ENCODE measurements at places on chromosomes 2 and 18.
A peak's percentile ranks its signal among the peaks of the same experiment; 100 is the strongest.

GRCh38 chr2:209911486-209911885 is 91.0 kb upstream of the RPE start:
- no peak for DNase-seq

GRCh38 chr2:174981331-174981730 is 23.9 kb downstream of the CHN1 start:
- DNase-seq: no peak

DNA sequence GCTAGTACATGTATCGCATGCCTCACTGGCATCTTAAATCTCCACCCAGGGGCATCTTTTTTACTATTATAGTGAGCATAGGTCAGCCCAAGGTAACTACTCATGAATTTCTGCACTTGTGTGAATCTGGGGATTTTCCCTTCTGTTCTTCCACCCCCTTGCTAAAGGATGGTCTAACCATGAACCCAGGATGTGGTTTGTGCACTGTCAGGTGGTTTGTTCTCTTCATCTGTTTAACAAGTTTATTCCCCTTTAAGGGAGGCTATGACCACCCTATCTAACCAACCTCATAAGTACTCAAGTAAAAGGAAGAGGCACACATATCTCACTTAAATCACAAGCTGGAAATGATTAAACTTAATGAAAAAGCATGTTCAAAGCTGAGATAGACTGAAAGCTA is 243.0 kb downstream of the RPRM start:
- no peak for DNase-seq

DNA sequence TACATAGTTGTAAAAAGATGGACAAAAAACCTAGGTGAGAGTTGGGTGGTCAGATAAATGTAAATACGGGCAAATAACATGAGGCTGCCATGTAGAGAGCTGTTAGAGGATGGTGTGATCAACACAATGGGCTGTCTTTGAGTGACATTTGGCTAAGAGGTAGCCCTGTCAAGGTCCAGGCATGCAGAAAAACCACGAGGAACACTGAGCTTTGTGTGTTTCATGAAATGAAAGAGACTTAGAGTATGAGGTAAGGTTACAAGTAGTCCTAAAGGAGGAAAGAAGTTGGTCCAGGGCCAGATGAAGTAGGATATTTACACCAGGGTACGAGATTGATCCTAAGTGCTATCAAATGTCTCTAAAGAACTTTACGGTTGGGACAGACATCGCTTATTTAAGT is 160.9 kb downstream of the RDH14 start:
- no peak for DNase-seq

- no peak for DNase-seq
Observed at GRCh38 chr18:28108814-28109213, 68.1 kb downstream of the CDH2 start.

DNA sequence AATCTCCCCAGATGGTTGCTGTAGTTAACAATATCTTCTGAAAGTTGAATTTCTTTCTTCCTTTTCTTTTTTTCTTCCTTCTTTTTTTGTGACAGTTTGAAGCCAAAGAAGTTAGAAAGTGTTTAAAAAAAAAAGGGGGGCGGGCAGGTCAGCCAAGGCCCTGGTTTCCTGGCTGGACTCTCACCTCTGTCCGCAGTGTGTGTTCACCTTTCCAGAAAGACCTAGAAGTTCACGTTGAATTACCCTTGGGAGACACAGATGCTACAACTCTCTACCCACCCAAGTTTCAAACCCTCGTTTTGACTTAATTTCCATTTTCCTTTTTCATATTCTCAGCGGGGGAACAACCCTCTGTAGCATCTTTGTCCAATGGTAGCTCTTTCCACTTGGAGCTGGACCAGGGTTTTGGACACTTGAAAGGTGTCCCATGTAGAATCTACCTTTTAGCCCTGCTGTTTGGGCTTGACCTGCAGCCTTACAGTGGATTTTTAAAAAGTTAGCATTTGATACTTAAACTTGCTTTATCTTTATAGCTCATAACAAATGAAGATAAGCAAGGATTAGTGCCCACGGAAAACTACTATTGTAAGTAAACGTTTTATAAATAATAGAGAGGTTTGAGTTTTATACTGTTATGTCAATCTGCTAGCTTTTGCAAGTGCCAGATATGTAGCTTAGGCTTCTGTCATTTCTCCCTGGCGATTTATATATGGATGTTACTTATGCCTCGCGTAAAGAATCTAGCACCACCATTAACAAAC is 20.0 kb downstream of the MEP1B start:
- no peak for DNase-seq

DNA sequence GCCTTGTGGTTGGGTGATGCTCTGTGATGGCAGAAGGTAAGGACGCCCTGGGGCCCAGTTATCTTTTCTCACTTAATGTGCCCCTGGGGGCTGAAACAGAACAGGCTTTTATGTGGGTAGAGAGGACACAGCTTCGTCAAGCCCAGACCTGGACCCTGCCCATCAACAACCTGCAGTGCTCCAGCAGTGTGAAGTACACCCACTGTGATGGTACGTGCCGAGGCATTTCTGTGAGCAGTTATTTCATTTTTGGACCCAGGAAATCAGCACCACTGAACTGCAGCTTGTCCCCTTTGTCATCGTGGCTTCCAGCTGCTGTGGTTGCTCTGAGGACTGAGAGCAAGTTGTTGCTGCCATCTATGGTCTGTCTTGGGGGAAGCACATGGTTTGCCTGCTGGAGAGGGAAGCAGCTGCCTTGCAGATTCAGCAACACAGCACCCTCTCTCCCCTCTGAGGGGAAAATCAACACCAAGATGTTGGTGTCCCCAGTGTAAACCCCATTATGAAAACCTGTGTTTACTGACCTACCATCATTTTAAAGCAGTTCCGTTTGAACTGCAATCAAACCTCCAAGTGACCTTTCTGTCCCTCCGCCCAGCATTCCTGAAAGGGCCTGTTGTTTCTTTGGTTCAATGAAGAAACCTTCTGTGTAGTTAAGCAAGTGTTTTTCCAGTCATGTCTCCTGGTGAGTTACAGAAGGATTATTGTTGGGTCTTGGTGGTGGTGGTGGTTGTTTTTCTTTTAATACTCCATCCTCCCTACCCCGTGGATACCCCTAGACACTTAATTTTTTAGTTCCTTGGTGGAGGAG is 158.2 kb downstream of the MGAT5 start:
- DNase-seq: no peak

- DNase-seq: no peak
Observed at GRCh38 chr18:2822213-2822921, 24.4 kb upstream of the EMILIN2 start.

DNA sequence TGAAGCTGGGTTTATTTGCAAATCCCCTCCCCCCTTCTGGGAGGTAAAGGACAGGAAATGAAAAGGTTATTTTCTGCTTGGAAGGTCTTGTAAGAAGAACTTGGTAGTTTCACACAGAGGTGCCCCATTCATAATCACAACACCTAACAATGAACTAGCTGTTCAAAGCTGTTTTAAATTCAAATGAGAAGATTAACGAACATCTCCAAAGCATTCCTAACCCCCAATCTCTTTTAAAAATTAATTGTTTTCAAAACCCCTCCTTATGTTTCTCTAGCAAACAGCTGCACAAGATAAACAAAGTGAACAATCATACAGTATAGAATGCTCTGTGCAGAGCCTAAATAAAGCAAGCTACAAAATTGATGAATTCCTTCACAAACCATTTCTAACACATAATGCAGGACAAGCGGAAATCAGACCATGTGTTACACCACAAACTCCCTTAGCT is 271.4 kb downstream of the SATB2 start:
- DNase-seq: no peak

DNA sequence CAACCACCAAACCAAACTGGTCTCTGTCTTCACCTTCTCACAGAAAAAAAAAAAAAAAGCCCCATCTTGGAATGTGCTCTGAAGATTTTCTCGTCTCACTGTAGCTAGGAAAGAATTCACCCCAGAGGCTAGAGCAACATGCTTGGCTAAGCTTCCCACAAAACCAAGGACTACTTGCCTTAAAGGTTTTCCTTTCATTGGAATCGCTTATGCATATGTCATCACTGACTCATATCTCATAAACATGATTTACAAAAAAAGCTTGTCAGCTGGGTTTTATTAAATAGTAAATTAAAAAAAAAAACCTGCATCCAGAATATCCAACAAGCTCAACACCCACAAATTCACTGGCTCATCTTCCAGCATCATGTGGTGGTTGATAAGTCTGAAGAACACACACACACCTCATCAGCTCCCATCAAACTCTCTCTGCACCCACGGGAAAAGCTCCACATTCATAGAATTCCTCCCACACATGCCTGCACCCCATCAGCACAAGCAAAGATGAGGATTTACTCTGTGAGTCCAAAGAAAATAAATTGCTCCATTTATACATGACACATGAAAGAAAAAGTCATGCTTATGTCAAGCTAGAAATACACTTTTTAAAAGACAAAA is 182.0 kb upstream of the TRIB2 start:
- DNase-seq: peak; percentile 92

- DNase-seq: no peak
Observed at GRCh38 chr18:30192216-30192615, 850.3 kb downstream of the DSC3 start.

GRCh38 chr2:1363367-1363766 is 49.9 kb upstream of the TPO start:
- no peak for DNase-seq

- no peak for DNase-seq
Observed at GRCh38 chr2:123695426-123695825, 329.7 kb upstream of the CNTNAP5 start.
